ENCODE measurements at places on chromosomes 1 and 21.

GRCh38 chr1:43513471-43514173 is 17.1 kb upstream of the PTPRF start:
- DNase-seq, result no peak

DNA sequence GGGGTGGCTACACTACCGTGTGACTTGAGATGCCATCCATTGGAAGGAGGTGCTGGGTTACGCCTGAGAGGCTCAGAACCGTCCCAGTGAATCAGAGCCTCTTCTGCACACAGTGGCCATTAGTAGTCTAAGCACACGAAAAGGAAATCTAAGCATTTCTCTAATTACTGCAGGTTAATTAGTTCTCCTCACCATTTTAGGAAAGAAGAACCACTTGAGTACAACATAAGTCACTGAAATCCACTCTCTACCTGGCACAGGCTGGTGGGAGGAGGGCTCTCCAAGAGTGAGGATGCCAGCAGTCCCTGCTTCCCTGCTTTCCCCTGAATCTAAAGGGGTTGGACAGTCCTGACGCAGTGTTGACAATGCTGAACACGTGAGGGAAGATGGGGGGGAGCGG is 606.3 kb downstream of the NPHP4 start:
- no peak for DNase-seq

GRCh38 chr1:201408176-201408833 is 9.2 kb upstream of the LAD1 start:
- peak; percentile 66 for DNase-seq

DNA sequence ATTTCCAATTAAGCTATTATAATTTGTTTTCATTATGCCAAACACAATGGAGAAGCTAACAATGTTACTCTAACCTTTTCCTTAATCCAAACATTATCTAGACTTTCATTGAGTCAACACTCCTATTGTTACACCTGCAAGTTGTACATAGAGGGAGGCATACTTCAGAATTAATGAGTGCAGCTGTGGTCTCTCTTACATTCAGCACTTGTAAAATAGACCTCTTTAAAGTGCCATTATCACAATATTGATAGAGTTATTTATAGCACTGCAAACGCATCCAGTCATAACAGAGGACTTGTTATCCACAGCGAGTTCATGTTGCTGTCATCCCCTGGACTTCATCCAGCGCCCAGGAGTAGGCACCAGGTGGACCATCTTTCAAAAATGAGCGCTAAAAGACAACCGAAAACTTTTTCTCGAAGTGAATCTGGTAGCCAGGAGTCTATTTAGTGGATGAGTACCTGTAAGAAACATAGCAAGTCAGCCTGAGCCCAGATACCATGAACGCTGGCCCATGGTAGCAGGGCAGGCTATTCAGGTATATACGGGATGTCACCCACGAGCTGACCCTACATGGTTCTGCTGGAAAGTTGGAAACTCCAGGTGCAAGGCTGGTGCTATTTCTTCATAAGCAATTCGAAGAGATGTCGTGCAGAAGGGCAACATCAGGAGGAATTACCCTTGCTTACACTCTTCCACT is 70.6 kb upstream of the NFIA start:
- no peak for DNase-seq

- DNase-seq, result no peak
Observed at GRCh38 chr1:92903765-92904164, 57.5 kb downstream of the DIPK1A start.

DNA sequence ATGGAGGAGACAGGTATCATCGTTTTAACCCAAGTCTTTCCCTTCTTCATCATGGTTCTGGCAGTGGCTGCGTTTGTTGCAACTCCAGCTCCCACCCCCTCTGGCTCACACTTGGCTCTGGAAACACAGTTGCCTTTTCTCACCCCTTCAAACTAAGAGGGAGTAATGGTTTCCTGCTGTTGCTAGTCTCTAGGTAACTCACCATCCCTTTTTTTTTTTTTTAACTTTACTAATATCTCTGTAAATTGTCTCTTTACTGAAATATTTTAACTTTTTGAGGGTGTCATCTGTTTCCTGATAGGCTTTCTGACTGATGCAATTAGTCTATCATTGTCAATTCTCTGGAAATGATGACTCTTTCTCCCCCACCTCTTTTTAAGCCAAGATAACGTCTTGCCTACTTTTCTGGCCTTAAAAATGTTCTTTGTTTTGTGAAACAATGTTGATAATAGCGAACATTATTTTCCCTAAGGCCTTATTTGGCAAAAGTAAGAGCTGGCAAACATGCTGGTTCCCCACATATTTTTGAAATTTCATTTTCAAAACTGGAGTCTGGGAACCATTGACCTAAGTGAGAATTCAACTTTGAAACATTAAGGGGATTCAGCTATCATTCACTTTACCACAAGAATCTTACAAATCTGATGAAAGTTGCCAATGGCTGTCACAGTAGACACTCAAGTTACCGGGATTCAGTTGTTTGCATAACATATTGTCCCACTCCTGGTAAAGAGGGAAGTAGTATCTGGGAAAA is 85.3 kb downstream of the LEPR start:
- peak; percentile 67 for DNase-seq

- peak; percentile 53 for DNase-seq
Observed at GRCh38 chr1:221336126-221336525, 405.8 kb downstream of the DUSP10 start.

- no peak for DNase-seq
Observed at GRCh38 chr1:181318022-181318857, 165.1 kb upstream of the CACNA1E start.

GRCh38 chr1:235023711-235024439 is 104.8 kb downstream of the TOMM20 start:
- DNase-seq, result no peak

DNA sequence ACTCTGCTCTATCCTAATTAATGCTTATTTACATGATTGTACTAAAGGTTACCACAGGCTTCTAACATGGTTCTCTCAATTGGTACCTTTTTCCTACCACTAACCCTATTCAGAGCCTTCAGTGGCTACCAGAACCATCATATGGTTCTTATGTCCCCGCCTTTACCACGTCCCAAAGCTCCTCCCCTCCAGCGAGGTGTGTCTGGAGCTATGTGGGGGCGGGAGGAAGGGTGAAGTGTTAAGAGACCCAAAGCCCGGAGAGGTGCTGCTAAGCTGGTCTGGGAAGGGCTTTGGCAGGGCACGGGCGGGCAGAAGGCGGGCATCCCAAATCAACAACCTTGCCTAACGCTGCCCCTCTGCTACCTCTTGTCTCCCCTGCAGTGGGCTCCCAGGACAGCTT is 10.0 kb downstream of the SPATA46 start:
- no peak for DNase-seq

- no peak for DNase-seq
Observed at GRCh38 chr1:65027666-65028358, 61.5 kb upstream of the JAK1 start.

DNA sequence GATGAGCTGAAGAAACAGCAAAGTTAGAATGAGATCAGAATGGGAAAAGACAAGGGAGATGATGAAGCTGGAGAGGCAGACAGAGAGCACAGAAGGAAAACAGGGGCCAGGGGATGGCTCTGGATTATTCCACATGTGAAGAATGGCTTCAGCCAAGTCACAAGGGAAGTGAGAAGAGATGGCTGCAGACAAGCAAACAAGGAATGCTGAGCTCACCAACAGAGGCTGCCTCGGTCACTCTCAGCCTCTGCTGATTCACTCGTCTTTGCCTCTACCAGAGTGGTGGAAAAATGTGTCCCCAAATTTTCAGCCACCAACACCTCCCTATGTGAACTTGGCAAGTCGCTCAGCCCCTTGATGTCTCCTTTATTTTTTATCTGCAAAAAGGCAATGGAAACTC is 46.7 kb downstream of the TRABD2B start:
- DNase-seq, result no peak

DNA sequence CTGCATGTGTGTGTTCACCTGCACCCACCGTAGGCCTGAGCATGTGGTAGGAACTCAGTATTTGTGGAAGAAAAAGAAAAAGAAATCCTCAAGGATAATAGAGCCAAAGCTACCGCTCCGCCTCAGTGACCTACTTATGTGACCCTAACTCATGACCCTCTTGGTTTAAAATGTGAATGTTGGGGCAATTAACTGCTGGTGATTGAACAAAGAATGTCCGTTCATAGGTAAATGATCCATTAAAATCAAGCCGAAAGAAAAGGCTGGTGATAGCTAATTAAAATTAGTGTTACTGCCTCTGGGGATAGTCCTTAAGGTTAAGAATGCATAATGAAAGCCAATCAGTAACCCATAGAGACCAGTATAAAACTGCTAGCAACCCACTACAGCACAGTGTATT is 98.1 kb downstream of the PRDM2 start:
- DNase-seq, result no peak

- DNase-seq, result peak; percentile 18
Observed at GRCh38 chr1:188065917-188066316, 1237.2 kb downstream of the PLA2G4A start.

DNA sequence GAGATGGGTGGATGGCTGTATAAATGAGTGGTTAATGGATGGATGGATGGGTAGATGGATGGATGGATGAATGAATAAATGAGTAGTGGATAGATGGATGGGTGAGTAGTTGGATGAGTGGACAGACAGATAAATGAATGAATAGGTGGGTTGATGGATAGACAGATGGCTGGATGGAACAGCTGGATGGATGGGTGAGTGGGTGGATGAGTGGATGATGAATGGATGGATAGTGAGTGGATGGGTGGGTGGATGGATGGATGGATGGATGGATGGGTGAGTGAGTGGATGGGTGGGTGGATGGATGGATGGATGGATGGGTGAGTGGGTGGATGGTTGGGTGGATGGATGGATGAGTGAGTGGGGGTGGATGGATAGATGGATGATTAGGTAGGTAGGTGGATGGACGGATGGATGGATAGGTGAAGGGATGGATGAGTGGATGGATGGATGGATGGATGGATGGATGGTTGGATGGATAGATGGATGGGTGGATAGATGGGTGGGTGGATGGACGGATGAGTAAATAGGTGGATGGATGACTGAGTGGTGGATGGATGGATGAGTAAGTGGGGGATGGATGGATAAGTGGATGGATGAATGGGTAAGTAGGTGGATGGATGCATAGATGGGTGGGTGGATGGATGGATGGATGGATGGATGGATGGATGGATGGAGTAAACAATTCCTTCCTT is 246.6 kb downstream of the KAZN start:
- DNase-seq, result no peak

GRCh38 chr1:227066999-227067398 is 126.9 kb downstream of the COQ8A start:
- DNase-seq, result no peak

- DNase-seq, result no peak
Observed at GRCh38 chr1:20830378-20830777, 43.3 kb upstream of the HP1BP3 start.
